Stimulated activated CD4-positive, alpha-beta T cell treated with anti-CD3 and anti-CD28 coated beads, Interleukin-1b, Interleukin-23, amount 100 ng/mL, for 1 hour (primary cell): ENCODE measurements at places on chromosomes 1 and 21.

GRCh38 chr1:232459087-232459486 lies 170.8 kb downstream of the SIPA1L2 start:
- no peak for DNase-seq

DNA sequence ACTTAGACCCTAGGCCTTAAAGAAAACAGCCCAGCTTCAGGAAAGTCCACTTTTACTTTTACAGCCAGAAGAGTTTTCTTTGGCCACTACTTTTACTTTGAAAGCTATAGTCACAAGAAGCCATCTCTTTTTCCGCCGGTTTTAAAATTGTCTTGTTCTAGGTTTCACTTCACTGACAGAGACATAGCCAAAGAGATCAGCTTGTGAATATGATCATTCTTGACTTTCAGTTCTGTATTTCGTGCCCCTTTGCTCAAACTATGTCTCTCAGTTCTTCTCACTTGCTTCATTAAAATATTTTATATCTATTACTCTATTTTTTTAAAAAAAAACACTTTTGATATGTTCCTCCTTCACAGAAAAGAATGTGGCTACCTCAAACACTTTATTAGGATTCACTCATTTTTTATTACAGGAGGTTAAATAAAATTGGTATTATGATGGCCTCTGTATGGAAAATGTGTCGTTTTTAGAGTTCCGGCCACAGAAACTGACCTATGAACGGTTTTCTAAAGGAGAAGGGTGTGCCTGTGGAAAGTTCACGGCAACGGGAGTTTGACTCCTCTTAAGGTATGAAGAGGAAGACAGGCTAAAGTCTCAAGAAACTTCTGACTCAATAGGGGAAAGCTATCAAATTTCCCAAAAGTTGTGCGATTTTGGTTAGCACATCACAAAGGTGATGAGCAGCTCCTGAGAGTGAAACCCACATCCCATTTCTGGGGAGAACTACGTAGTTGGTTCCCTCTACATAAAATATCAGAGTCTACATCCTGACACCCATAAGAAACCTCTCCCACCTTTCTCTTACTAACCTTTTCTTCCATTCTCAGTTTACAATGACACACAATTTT lies 1.2 kb downstream of the MCOLN2 start:
- no peak for DNase-seq

- no peak for DNase-seq
These were observed 30.8 kb downstream of the TFAP2E start for GRCh38 chr1:35603941-35604340.

DNA sequence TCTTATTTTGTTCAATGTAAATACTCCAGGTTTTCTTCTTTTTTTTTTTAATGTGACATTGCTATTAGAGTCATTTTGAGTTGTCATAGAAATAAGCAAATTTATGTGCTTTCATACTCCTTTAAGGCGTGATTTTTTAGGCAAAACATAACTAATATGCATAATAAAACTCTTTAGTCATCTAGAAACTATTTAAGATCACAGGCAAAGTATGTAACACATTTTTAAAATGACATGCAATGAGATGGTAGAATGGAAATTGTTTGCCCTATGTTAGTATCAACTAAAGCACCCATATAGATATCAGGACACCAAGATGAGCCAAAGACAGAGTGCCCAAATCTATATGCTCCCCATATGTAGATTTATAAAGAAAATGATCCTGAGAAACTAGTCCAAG lies 41.5 kb upstream of the SGIP1 start:
- DNase-seq = no peak

- DNase-seq = no peak
These were observed 53.5 kb downstream of the LDLRAD2 start for GRCh38 chr1:21865609-21865942.

DNA sequence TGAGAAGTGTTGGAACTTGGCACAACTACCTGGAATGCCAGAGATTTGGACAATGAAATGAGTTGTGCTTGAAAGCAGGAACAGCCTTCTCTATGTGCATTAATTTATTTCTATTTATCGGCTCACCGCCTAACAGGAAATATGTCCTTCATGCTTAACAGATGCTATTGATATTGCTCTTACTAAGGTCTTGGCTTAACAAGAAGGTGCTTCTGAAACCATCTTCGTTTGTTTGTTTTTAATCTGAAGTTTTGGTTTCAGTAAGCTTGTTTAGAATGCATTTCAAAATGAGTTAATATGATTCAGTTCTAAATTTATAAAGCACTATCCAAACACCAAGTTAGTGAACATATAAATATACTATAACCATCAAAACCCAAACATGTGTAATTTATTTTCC lies 898.3 kb upstream of the B3GALT2 start:
- DNase-seq = no peak

DNA sequence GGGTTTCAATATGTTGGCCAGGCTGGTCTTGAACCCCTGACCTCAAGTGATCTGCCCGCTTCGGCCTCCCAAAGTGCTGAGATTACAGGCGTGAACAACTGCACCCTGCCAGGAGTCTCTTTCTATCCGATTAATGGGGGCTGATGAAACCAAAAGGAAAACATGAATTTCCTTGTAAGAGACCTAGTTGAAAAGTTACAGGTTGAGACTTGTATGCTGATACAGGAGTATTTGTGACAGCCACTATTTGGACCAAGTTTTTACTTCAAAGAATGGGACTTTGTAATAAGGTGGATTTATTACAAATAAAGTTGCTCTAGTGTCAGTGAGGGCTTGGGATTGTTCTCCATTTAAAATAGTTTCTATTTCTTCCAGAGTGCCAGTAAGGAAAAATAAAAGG lies 43.6 kb upstream of the TMEM61 start:
- DNase-seq = no peak

DNA sequence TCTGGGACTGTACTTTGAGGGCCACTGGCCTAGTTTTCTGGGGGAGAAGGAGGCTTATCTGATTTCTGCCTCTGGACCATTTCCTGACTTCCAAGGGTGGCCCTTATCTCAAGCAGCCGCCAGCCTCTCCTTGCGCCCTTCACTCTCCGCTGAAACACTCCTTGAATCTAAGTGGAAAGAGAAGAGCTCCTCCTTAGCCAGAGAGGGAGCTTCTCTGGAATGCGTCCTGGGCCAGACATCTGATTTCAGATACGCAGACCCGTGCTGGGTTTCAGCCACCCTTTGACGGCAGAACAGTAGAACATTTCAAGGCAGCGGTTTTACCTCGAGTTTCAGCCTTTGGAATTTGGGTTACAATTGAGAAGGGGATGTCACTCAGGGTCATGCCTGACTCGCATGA lies 308.0 kb downstream of the CAMTA1 start:
- no peak for DNase-seq

GRCh38 chr1:1114431-1114830 lies 1.5 kb downstream of the C1orf159 start:
- DNase-seq = no peak
